Activated naive CD8-positive, alpha-beta T cell treated with anti-CD3 and anti-CD28 coated beads, Interleukin-2, amount 50 U/mL, for 24 hours (primary cell): ENCODE measurements at places on chromosomes 6 and 20.

DNA sequence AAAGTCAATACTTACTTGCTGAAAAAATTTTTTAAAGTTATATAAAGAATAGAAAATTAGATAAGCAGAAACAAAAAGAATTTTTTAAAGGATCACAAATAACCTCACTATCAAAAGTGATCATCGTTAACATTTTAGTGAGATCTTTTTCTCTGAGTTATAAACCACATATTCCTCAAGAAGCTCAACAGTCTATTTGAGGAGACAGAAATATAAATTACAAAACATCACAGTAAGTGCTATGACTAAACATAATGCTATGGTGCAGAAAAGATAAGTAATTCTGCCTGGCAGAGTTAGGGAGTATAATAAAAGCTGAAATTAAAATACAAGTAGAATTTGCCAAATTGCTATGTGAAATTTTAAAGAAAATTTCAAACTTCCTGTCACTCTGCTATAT, 226.7 kb downstream of the LMBRD1 start:
- no peak for DNase-seq

DNA sequence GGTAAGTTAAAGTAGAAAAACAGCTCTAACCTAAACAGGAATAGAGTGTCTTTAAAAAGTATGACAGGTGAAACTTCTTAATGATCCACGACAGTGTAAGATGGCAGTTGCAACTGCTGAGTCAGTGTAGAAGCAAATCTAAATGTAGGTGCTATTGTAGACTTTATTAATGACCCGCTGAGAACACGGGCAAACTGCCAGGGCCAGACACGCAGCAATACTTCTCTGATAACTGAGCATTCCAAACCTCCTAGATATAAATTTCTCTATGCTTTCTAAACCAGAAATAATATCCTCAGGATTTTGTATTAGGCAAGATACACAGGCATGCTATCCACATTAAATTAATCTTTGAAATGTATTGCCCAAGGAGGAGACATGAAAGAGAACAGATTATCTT, 1076.4 kb downstream of the HACE1 start:
- no peak for DNase-seq

DNA sequence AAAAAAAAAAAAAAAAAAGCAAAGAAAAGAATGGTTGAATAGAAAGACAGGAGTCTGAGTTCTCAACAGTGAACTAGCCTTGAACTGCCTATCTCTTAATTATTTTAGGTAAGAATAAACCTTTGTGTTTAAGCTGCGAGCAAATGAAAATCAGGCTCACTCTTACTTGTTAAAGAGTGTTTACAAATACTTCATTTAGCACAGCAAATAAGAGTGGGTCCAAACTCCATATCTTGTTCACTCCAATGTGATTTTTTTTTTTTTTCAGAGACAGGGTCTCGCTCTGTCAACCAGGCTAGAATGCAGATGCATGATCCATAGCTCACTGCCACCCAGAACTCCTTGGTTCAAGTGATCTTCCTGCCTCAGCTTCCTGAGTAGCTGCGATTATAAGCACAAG, 11.9 kb downstream of the MCM9 start:
- no peak for DNase-seq

- DNase-seq = no peak
These were observed 23.1 kb downstream of the MOCS3 start for GRCh38 chr20:50981714-50982048.

GRCh38 chr20:23090147-23090546, 4.0 kb upstream of the CD93 start:
- DNase-seq = no peak

DNA sequence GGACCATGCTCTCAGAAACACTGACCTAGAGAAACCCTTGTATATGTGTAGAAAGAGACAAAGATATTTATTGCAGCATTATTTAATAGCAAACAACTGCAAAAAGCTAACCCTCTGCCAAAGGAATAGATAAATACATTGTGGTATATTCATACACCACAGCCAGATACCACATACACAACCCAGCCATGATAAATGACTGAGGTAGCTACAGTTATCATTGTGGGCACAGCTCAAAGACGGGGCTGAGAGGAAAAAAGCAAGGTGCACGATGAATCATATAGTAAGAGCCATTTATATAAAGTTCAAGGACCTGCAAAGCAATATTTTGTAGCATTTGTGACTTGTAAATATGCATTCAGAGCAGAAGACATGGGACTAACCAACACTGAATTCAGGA, 30.8 kb downstream of the RSPO4 start:
- no peak for DNase-seq

GRCh38 chr6:28769626-28770402, 154.0 kb downstream of the TRIM27 start:
- DNase-seq = no peak

GRCh38 chr6:149098700-149099276, 218.7 kb upstream of the TAB2 start:
- no peak for DNase-seq

GRCh38 chr6:331622-332521, 39.6 kb downstream of the DUSP22 start:
- DNase-seq = no peak

- peak; percentile 5 for DNase-seq
These were observed 62.8 kb upstream of the FOXO3 start for GRCh38 chr6:108497883-108498282.

- DNase-seq = no peak
These were observed 14.8 kb upstream of the ELOVL5 start for GRCh38 chr6:53363341-53364079.

GRCh38 chr6:43742285-43742684, 27.7 kb upstream of the VEGFA start:
- DNase-seq = no peak

DNA sequence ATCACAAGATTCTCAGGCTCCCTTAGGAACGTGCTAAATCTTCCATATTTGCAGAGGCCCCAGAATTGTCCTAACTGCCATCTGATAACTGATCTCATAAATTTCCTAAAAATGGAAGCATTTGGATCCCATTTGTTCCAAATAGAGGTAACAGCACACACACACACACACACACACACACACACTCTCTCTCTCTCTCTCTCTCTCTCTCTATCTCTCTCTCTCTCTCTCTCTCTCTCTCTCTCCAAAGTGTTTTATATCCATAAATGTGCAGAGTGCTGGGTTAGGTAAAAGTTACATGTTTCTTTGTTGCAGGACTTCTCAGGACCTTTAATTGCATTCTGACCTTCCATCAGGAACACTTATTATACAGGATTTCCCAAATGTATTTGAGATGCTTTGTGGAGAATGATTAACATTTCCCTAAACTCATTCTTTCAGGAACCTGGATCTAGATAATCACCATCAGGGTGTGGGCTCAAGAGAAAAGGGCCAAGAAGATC, 8.5 kb upstream of the STK38 start:
- DNase-seq = no peak
